ENCODE measurements at places on chromosomes 7 and 10. TPM values are rescaled to one million over a fixed set of nuclear protein-coding genes. Genes with fewer than 3 reads are reported as not detected.

GRCh38 chr10:31728698-31729224, 199.9 kb downstream of the ARHGAP12 start:
- DNase-seq: no peak

GRCh38 chr7:21778953-21779352, 166.7 kb downstream of the CDCA7L start:
- no peak for DNase-seq

Gene MKX
- total RNA-seq: 0.11 TPM

DNA sequence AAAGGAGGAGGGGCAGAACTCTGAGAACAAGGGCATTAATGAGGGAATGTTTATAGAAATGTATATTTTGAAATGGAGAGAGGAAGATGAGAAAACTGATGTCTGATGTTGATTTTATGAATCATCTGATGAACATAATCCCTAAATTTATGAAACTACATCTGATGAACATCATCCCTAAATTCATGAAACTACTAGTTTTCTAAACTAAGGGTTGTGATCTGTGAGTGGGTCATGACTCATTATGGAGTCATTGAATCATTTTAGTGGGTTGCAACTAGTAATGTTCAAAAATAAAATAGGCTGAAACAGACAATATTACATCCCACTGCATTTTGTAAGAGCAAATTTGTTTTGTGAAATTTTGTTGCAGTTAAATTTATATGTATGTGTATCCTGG, 442.6 kb upstream of the TEX47 start:
- DNase-seq: peak; percentile 2

Gene FEZF1
- not detected for total RNA-seq

Gene TAS2R3
- 0.44 TPM for total RNA-seq

DNA sequence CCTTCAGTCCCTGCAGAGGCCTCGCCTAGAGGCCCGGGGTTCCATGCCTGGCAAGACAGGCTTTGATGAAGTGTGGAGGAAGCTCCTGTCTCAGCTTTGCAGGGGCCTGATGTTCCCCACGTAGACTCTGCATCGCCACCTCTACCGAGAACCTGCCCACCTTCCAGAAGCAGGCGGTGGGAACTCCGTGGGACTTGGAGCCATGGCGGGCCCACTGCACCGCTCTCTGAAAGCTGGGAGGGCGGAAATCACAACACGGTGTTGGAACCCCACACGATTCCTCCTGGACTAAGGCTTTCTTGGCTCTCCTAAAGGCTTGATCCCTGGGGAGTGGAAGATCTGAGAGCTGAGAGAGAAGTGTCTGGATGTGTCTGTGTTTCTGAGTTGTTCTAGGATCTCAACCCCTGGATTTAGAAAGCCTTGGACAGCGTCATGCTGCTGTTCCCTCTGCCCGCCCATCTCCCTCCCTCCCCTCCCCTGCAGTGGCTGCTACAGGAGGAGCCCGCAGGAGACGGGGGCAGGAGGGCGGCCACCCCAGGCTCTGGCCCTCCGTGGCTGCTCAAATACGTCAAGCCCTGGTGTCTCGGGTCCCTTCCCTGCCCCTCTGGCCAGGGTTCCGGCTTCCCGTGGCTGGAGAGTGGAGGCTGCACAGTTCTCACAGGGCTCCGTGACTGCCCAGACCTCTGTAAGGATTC, 79.7 kb downstream of the VIPR2 start:
- DNase-seq: no peak

- DNase-seq: no peak
Observed at GRCh38 chr7:28024786-28025334, 155.7 kb downstream of the JAZF1 start.

DNA sequence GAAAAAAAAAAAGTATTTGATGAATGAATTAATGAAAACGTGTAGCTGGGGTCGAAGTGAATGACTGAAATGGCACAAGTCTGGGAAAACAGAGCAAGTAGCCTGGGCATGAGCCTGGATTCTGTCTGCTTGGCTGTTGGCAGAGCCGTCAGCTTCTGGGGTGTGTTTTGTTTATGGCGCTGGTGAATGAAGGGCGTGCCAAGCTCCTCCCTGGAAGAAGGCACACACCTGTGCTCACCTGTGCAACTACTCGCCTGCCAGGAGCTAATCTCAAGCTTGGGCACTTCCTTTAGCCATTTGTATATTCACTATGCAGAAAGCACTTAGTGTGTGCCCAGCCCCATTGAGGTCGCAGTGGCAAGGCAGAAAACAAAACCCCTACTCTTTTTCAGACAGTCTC, 74.1 kb downstream of the GTF2IRD1 start:
- DNase-seq: no peak

GRCh38 chr10:7545261-7545660, 121.5 kb downstream of the ITIH5 start:
- DNase-seq: no peak

GRCh38 chr10:28777911-28778310, 100.6 kb downstream of the BAMBI start:
- DNase-seq: no peak

Gene CYP2W1
- total RNA-seq: not detected

DNA sequence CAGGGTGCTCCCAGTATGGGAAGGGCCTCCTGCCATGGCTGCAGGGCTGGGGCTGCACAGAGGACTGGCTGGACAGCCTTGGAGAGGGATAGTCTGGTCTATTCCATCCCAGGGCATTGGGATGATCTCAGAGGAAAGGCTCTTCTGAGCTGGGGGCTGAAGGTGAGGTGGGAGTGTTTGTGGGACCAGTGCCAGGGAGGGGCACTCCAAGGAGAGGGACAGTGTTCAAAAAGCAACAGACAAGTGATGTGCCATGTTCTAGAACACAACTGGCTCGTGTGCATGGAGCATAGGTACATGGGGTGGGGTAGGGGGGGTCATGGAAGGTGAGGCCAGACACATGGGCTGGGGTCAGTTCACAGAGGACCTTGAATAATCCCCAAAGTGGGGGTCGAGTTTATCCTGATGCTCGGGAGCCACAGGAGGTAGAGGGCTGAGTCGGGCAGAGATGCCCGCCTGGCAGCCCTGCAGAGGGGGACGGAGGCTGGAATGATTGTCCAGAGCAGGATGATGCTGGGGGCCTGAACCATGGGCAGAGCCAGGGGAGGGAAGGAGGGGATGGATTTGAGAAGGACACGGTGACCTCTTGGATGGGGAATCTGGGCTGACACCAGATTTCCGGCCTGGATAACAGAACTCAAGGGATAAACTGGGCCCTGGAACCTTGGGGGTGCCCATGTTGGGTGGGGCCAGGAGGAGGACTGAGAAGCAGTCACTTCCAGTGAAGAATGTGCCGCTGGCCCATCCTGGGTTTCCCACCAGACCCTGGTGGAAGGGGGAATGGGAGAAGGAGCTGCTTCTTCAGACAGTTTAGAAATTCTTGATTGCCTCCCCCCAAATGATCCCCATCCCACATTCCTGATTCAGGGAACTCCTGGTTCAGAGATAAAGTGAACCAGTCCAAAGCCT, 50.4 kb downstream of the NEURL1 start:
- no peak for DNase-seq

Gene HHEX
- not detected for total RNA-seq

- DNase-seq: no peak
Observed at GRCh38 chr10:103765981-103766380, 89.4 kb downstream of the SH3PXD2A start.

Gene TMEM270
- not detected for total RNA-seq

Data from foreskin keratinocyte (primary cell).